ENCODE measurements at places on chromosomes 16 and 17.
A peak's percentile ranks its signal among the peaks of the same experiment; 100 is the strongest.

DNA sequence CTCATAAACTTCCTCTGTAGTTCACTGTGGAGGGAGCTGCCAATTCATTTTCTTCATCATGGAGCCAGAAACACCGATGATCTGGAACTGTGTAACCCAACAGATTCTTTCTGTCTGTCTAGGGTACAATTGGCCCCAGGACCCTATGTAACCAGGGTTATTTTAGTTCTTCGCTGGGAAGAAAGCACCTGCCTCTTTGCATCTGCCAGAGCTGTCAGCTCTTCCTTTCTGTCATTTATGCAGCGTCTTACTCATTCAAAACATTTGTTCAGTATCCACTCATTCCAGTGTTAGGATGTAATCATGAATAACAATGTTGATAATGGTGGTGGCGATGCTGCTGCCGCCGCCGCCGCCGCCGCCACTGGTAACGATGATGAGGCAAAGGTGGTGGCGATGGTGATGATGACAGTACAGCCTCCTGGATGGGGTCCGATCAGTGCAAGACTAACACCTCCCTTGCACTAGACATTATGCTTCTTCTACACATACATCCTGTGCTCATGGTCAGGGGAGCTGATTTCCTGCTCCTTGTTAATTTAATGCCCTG lies 46.1 kb downstream of the IRX5 start:
- DNase-seq: no peak

DNA sequence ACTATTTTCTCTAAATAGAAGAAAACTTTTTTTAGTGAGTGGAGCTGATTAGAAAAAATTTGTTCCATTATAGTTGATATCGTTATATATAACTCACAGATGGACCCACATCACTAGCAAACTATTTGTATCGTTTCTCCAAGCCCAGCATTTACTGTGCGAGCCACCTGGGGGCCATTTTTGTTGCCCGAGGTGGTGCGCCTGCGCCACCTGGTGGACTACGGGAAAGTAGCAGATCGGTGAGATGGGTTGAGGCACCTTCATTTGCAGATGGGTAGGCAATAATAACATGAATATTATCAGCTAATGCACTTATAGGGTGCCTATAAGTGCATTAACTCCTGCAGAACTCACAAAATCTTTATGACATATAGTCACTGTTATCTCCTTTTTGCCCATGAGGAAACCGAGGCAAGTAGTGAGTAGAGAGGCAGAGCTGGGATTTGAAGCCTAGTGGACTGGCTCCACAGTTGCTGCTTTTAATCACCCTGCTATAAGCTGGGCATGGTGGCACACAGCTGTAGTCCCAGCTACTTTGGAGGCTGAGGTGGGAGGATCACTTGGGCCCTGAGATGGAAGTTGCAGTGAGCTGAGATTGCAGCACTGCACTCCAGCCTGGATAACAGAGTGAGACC lies 23.2 kb upstream of the NTN1 start:
- peak; percentile 86 for DNase-seq

- DNase-seq: peak; percentile 91
These were observed 4.6 kb downstream of the UNC119 start for GRCh38 chr17:28547623-28548416.

GRCh38 chr16:879461-879861 lies 78.9 kb upstream of the GNG13 start:
- DNase-seq: no peak

GRCh38 chr17:66462010-66462409 lies 159.6 kb downstream of the PRKCA start:
- DNase-seq: peak; percentile 22

DNA sequence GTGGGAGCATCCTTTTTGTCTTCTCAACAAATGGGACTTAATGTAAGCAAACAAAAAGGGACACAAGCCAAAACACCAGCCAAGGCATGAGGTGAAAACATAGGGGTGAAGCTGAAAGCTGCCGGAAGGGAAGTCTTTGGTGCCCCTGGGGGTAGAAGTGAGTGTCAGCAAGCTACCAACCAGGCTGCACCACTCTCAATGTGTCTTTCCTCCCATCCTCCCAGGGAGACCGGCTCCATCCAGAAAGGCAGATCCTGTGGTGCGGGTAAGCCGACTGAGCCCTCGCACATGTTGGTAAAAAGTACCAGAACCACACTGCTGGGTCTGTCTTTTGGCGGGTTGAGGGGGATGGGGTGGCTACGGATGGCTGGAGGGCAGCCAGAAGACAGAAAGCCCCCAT lies 52.0 kb upstream of the SREBF1 start:
- peak; percentile 60 for DNase-seq

DNA sequence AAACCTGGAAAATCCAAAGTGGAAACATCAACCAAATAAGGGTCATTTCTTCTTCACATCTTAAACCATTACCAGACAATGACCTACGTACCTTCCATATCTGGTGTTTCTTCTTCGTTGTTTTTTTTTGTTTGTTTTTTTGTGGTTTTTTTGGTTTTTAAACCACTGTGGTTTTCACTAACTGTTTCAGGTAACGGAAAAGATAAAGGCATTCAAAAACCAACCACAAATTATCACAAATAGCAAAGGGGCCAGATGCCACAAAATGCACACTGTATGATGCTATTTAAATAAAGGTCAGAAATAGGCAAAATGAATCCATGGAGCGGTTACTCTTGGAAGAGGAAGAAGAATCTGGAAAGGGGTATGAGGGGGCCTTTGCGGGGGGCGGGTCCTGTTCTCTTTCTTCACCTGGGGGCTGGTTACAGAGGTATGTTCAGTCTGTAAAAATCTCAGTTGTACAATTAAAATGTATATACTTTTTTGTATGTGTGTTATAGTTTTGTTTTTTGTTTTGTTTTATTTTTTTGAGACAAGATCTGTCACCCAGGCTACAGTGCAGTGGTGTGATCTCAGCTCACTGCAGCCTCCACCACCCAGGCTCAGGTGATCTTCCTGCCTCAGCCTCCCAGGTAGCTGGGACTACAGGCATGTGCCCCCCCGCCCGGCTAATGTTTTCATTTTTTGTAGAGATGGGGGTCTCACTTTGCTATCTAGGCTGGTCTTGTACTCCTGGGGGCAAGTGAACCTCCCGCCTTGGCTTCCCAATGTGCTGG lies 29.6 kb downstream of the LITAF start:
- DNase-seq: no peak

DNA sequence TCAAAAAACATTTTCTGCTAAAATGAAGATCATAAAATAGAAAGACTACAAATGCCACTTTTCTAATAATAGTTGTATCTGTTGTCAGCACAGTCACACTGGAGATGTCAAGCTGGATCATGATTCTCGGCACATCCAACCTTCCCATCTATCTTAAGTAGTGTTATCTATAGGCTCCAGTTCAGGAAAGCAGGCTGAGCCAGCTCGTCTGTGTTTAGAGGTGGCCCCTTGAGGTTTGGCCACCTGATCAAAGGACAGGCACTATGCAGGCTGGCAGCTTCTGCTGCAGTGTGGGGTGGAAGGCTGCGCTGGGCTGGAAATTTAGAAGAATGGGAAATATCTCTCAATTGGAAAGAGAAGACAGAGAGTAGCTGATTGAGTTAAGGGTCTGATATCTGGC lies 32.4 kb downstream of the SMYD4 start:
- DNase-seq: no peak

DNA sequence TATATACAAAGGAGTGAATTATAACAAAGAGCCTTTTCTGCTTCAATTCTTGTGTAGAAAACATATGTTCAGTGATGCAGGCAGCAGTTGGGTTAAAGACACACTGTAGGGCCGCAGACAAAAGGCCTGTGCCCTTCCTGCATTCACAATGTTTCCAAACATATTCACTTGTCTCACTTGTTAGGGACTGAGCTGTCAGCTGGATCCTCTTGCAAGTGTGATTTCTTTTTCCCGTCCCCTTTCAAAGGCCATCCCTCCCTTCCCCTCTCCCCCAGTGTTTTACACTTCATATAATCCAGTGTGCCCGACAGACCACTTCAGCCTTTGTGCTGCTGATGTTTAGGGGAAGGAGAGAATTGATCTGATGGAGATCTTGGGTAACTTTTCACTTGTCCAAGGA lies 217.0 kb downstream of the FTO start:
- DNase-seq: no peak

DNA sequence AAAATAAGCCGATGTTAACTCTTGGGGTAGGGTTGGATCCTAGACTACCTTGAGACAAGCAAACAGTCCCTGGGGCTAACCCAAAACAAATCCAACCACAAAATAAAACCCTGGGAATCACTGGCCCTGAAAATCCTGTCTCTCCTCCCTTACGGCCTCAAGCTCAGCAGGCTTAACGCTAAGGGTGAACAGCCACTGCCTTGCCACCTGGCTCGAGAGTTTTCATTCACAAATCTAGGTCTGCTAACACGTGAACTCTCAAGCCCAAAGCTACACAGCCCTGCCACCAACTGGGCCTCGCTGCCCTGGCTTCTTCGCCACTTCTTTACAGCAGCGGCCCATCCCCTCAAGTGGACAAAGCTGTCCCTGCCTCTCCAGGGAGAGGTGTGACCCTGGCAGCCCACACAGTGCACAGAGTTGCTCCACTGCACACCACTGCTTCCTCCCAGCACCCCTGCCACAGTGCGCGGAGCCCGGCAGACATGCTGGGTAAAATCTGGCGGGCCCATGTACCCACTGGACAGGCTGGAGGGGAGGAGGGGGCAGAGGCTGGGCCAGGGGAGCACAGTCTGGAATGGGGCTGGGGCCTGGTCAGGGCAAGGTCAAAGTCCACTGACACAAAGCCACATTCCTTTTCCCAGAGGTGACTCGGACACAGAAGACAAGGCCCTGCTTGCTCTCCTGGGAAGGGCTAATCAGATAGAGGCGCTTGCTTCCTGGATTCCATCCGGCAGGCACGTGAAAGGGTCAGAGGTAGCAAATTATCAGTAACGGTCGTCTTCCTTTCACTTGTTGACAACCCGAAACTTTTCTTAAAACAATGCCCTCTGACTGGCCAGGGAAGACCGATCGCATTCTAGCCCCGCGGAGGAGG lies 996 bp downstream of the PCYT2 start:
- peak; percentile 82 for DNase-seq

DNA sequence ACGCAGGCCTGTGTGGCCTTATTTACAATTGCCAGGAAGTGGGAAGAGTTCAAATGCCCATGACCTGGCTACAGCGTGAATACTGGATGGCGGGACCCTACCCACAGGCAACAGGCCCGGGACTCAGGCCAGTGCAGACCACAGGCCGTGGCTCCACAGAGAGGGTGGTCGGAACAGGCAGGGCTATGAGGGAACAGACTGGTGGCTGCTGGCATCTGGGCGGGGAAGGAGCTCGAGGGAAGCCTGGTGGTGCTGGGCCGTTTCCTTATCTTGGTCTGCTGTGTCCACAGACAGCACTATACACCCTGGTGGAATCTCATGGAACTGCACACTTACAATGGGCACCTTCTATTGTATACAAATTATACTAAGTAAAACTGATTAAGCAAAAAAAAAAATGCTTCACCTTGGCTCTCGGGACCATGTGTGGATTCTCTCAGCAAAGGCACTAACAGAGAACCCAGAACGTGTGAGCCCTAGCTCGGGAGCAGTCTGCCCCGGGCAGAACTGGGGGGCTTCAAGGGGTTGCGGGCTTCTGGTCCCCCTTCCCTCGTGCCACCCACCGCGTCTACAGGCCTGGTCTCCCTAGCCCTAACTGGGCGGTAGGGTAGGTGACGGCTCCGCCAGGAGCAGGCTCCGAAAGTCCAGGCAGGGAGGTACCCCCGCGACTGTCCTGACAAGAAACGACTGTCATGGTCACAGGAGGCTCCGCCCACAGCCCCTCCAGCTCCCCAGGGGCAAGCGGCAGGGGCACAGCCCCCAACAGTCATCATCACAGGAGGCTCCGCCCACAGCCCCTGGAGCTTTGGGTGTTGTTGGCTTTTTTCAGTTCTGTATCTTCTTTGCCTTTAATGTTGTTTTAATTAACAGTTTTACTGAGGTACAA lies 21.8 kb downstream of the CEP131 start:
- peak; percentile 85 for DNase-seq

DNA sequence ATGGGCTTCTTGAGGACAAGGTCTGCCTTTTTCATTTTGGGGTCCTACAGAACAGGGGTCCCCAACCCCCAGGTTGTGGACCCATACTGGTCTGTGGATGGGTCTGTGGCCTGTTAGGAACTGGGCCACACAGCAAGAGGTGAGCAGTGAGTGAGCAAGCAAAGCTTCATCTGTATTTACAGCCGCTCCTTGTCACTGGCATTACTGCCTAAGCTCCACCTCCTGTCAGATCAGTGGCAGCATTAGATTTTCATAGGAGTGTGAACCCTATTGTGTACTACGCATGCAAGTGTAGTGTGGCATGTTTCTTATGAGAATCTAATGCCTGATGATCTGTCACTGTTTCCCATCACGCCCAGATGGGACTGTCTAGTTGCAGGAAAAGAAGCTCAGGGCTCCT lies 33.9 kb downstream of the ERN1 start:
- DNase-seq: no peak

DNA sequence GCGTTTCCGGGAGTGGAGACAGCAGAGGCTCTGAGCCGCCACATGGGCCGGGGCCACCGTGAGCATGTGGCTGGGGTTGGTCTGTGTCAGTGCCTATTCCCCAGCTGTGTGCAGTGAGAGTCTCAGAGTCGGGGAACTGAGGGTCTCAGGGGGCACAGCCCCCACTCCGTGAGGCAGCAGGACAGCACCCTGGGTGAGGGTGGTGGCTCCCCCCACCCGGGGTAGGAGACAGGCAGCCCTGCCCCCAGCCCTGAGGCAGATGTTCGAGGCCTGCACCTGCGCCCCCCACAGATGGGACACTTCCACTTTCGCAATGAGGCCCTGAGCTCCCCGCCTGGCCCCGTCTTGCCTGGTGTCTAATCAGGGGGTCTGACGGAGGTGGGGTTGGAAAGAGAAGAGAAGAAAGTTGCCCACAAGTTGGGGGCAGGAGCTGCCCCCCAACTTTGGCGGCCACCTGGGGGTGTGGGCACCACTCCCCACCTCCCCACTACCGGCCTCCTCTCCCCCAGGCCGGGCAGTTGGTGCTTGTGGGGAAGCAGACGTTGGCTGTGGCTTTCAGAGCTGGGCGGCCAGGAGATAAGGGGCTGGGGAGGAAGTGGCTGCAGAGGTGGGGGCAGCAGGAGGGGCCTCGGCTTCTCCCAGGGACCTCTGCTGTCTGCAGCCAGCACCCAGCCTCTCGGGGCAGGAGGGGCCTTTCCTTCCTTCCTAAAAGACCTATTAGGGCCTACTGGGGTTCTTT lies 1.8 kb upstream of the CBFA2T3 start:
- no peak for DNase-seq
